Hypothalamus (tissue), 51 donors: ENCODE measurements at places on chromosomes 2 and 18.

- DNase-seq = no peak
Observed at GRCh38 chr2:9709539-9710285, 78.9 kb upstream of the YWHAQ start.

- DNase-seq = no peak
Observed at GRCh38 chr2:20862850-20863249, 39.9 kb upstream of the LDAH start.

DNA sequence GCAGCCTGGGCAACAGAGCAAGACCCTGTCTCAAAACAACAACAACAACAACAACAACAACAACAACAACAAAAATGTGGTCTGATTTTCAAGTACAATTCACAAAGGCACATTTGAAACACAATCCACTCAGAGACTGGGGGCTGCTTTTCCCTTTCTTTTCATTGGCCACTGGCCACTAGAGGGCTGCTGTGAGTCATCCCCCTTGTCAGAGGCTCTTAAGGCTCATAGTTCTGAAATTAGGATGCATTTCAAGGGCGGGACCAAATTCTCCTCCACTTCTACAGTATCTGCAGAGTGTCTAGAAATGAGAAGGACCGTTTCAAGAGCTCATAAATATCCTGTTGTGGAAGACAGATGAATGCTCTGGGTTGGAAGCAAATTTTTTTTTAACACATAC is 285.4 kb downstream of the NRXN1 start:
- no peak for DNase-seq

GRCh38 chr2:111252436-111252835 is 131.7 kb downstream of the BCL2L11 start:
- no peak for DNase-seq

DNA sequence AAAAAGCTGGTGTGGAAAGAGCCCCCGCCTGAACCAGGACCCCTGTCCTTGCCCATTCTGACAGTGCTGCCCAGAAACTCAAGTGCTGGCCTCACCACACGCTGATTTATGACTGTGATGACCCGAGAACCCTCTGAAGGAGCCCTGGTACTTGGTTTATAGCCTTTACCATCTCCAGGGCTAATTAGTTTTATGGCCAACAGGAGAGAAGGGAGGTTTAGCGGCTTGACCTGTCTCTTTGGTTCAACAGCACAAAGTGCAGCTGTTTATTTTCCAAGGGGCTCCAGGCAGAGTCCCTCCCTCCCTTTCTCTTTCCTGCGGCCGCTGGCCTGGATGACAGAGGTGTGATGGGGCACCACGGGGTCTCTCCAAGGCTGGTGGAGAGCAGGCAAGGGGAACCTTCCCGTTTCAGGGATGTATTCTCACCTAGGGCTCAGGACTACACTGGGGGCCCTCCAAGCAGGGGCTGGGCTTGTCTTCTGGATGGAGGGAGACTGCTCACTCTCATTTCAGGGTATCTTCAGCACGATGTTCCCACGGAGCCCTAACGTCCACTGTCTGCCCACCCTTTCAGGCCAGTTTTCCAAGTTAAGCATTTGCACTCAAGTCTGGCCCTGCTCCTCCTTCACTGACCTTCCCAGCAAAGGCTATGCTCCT is 174.2 kb upstream of the GLI2 start:
- DNase-seq = no peak

DNA sequence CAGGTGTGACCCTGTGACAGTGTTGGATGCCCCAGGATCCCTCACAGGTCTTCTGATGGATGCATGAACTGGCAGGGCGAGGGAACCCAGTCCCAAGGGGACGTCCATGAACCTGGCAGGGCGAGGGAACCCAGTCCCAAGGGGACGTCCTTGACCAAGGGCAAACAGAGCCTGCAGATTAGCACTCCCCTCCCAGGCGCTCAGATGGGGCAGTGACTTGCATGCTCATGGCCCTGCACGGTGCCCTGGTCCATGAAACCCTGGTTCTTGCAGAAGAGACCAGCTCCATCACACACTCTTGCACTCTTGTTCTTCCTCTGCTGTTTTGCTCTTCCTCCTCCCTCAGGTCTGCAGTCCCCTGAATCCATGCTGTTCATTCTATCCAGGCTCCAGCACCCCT is 192.7 kb downstream of the GALR1 start:
- no peak for DNase-seq

- no peak for DNase-seq
Observed at GRCh38 chr2:31802711-31803110, 208.1 kb downstream of the MEMO1 start.

DNA sequence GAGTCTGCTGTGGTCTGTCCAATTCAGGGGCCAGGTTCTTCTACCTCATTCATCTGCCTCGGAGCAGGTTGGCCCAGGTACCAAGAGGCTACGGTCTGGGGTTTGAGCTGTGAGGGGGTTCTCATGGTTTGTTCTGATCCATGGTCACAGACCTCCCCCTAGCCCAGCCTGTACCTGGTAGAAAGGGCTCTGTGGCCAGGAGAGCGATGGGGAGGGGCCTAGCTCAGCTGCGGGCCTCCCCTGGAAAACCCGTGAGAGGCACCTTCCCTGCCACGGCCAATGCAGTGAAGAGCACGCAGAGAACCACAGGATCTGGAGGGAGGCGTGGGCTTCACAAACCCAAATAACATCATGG is 19.6 kb upstream of the ALLC start:
- no peak for DNase-seq

- DNase-seq = no peak
Observed at GRCh38 chr2:216491793-216492596, 6.6 kb upstream of the RPL37A start.

DNA sequence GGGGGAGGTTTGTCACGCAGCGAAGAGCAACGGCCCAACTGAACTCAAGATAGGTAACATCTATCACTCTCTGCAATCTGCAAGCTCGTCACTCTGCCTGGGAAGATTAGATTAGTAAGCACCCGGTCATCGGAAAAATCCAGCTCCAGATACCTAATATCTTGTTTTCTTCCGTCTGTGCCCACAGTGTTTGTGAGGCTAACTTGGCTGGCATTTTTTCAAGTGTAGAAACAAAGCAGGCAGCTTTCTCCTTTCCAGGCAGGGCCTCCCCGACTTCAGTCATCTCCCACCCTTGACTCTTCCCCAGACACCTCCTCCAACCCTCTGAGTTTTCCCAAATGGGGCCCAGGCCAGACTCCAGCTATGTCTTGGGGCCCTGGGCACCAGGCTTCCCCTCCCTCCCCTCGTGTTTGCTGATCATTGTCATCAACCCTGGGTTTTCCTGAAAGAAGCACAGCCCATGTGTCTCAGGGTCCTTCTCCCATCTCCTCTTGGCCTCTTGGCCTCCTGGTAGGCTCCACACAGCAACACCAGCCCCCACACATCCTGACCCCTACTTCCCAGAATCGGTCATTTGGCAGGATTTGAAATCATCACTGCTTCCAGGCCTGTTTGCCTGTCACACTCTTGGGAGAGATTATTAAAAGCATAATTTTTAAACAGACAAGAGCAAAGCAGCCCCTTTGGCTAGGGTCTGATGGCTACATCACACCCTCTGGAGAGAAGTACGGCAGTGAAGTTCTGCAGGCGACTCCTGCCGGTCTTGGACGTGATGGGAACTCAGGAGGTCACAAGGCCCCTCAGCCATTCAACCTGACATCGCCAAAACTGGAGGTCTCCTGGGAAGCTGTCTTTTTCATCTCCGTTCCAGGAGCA is 144.9 kb upstream of the ID2 start:
- DNase-seq = no peak

DNA sequence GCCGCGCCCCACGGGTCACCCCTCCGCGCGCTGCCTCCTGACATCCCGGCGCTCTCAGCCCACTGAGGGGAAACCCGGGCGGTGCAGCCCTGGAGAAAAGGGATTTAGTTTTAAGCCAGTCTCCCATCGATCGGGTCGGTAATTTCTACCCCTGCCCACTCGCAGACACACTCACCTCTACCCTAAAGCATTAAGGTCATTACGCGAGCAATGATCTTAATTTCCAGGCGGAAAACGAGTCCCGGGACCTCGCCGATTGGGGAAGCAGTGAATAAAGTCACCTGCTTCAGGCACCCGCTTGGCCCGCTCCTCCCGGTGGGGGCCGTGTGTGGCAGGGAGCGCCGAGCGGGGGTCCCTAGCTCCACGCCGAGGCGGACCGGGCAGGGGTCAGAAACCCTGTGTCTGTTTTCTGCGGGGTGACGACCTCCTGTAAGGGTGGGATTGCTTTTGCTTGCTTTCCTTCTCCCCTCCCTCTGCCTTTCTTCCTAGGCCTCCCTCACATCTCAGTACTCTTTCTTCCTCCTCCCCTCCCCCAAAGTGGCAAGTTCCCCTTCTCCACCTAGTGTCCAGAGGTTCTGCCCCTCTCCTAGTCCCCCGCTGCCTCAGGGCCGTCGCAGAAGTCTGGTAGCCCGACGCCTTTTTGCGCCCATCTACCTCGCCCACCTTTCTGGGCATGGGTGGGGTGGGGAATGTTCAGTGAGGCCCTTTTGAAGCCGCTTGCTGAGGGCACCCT is 142.6 kb downstream of the MEIS1 start:
- no peak for DNase-seq

GRCh38 chr2:5694306-5694705 is 2.1 kb downstream of the SOX11 start:
- DNase-seq = no peak

- no peak for DNase-seq
Observed at GRCh38 chr2:169704160-169704708, 10.0 kb downstream of the PHOSPHO2 start.

DNA sequence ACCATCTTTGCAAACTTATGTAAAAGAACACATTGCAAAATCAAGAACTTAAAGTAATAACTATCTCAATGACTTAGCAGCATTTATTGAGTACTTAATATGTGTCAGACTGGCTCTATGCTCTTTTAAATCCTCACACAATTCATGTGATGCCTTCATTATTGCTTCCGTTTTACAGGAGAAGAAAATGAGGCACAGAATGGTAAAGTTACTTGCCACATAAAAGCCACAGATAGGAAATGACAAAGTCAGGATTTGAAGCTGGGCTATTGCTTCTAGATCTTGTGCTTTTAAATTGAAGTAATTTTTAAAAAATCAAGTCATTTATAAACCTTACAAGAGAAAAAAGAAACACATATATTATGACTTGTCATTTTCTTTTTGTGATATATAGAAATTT is 174.2 kb downstream of the WDR7 start:
- no peak for DNase-seq

DNA sequence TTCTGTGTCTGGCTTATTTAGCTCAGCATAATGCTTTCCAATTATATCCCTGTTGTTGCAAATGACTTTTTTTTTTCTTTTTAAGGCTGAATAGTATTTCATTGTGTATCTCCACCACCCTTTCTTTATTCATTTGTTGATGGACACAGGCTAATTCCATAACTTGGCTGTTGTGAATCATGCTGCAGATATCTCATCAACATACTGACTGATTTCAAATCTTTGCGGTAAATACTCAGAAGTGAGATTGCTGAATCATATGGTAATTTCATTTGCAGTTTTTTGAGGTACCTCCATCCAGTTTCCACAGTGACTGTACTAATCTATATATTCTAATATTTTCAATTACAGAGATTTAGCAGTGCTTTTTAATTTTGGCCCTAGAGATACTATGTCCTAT is 266.2 kb downstream of the TMX3 start:
- DNase-seq = no peak

GRCh38 chr2:35114765-35115164 is 1240.8 kb upstream of the CRIM1 start:
- no peak for DNase-seq

- DNase-seq = no peak
Observed at GRCh38 chr2:236861196-236861875, 224.4 kb upstream of the COPS8 start.

DNA sequence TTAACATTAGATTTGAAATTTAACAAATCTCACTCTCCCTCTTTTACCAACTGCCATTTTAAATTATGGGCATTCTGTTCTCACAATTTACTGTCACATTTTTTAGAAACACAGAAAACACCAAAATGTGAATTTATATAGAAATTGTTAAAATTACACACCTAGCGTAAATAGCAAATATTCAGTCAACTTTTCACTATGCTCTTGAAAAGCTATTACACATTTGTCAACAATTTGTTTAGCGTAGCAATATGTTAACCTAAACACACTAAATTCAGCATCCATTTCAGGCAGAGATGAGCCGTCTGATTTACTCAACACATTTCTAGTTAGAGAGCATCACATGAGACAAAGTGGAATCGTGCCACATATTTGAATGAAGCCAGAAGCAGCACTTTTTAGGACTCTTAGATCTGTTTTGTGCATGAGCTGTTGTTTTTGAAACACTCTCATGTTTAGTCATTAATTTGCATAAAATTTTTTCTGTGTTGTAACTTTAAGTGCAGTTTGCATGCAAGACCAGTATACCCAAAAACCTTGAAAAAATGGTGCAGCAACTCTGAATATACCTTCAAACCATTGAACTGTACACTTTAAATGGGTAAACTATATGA is 8.2 kb downstream of the TTC32 start:
- DNase-seq = no peak

- no peak for DNase-seq
Observed at GRCh38 chr18:61926532-61926931, 33.7 kb upstream of the RNF152 start.

GRCh38 chr2:109225170-109225782 is 96.3 kb downstream of the SH3RF3 start:
- no peak for DNase-seq

- DNase-seq = no peak
Observed at GRCh38 chr2:7709907-7710306, 792.7 kb downstream of the RNF144A start.
